DMS53 (cell line): ENCODE measurements at places on chromosomes 7 and 10.

DNA sequence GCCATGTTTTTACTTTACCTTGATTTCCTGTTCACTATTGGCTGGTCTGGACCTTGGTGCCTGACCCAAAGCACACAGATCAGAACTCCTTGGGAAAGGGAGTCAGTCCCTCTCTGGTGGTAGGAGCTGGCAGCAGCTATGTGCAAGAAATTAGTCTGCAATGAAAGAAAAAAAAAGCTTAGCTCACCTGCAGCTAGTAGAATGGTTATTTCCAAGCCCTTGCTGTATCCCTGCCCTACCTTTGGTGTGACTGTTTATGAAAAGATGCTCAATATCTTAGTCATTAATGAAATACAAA, 68.1 kb upstream of the PAPSS2 start:
- DNase-seq: no peak

DNA sequence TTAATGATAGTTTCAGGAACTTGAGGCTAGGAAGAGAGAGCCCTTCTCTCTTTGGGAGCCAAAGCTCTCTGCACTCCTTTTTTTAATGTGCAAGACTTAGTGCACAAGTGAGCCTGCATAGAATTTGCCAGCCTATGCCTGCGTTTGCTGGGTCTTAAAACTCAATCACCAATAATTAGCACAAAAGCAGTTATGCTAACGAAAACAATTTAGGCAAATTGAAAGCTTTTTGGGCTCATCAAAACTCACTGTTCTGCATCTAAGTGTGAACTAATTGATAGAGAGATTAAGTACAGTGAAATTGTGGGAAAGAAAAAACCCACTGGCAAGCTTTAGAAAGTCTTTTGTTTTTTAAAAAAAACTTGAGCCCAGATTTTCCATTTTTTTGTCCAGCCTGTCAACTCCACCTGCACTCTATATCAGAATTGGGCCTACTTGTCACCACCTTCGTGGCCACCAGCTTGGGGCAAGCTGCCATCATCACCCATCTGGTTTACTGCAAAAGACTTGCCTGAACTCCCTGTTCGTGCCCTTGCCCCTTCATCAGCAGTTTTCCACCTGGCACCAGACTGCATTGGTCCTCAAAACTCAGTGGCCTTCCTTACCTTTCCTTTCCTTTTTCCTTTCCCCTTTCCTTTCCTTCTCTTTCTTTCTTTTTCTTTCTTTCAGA, 37.8 kb downstream of the CRHR2 start:
- no peak for DNase-seq

DNA sequence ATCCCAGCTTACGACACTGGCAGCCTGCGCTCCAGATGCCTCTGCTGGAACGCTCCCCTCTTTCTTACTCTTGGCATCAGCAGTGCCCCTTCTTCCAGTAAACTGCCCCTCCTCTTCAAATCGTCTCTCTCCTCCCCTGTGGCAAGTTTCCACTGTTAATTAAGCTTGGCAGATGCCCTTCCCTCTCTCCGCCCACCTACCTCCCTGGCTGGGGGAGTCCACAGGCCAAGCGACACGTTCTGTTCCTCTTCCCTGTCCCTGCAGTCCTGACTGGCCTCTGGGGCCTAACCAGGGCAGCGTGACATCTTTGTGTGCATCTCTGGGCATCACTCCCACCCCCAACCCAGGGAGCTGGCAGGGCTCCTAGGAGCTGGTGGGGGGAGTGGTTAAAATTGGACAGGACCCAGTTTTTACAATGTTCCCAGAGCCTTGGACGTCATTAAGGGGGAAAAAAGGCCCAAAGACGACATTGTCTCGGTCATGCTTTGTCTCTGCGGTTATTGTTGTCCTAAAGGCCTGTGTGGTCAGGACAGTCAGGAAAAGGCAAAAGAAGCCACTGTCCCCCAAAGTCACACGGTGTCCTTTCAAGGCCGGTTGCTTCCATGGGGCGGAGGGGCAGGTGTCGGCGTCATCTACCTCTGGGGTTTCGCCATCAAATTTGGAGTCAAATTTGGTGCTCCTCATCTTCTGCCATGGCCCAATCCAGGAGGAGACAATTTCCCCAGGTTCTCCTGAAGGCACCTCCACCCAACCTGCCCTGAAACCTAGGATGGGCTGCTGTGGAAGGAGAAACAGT, 54.2 kb downstream of the DLG5 start:
- no peak for DNase-seq

GRCh38 chr7:157502701-157503111, 165.9 kb downstream of the DNAJB6 start:
- no peak for DNase-seq

DNA sequence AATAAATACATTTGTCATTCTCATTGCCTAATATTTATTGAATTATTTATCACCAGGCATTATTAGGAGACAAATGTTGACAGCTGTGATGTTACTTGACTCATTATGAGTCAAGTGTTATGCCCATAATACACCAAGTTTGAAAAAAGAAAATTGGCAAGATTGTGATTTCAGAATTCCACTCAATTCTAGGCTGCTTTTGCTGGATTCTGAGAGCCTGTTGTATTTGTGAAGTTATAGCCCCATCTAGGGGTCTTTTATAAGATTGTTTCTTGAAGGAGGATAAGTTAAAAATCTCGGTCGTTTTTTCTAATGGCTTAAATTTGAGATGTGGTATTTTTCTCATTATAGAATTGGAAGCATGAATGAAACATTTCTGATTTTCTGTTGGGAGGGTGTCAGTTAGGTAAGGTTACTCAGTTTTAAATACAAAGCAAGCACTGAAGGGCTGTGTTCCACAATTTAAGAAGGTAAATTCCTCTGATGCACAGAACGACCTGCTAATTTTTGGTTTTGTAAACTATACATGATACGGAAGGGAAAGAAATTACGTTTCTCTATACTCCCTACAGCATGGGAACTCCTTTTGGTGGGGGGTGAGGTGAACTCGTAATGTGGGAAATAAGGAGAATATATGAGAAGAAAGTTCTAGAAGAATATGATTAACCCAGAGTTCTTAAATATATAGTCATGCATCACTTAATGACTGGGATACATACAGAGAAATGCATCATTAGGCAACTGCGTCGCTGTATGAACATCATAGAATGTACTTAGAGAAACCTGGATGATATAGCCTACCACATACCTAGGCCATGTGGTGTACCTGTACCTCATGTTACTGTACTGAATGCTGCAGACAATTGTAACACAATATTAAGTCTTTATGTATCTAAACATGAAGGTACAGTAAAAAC, 2.6 kb downstream of the STK31 start:
- DNase-seq: peak; percentile 86

- peak; percentile 80 for DNase-seq
Observed at GRCh38 chr7:157490465-157490912, 153.7 kb downstream of the DNAJB6 start.

- DNase-seq: no peak
Observed at GRCh38 chr10:67107670-67108069, 181.8 kb downstream of the LRRTM3 start.

DNA sequence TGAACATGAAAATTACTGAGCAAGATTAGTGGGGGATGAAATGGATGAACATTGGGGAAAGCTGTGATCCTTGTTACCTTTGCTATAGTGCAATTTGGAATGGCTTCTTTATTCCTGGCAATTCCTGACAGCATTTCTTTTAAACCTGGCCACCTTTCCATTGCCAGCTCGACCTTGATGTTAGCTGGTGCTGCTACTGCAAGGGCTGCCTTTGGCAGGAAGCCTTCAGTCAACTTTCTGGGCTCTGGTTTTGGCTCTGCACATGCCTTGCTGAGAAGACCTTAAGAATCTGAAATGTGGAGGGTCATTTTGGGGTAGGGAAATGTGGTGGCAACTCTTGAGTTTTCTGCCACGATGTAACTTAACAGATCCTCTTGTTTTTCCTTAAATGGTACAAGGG, 64.7 kb downstream of the KAT6B start:
- DNase-seq: no peak

DNA sequence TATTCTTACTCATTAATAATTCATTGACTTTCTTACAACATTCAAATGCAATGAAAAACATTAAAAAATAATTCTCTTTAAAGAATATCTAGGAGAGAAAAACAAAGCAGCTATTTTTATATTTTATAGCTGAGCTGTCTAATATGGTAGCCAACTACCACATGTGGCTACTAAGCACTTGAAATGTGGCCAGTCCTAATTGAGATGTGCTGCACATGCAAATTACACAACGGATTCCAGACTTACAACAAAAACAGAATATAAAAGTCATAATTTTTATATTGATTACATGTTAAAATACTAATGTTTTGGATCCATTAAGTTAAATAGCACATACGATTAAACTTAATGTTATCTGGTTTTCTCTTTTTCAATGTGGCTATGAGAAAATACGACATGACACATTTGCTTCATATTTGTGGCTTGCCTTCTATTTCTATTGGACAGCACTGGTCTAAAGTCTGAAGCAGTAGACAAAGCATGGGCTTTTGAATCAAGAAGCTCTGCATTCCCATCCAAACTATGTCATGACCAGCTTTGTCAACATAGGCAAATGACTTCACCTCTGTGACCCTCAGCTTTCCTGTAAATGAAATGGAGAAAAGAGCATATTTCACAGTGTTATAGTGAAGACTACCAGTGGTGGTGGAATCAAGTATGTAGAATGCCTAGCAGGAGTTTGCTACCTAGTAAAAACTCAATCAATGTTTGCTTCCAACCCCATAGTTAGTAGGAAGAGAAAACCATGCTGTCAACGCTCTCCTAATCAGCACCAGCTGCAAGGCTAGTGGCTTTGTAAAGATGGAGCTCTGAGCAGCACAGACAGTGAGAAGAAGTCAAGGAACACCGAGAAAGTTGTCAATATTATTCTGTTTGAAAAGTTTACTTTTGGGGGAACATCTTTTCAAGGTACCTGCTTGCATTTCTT, 37.1 kb upstream of the GDF10 start:
- peak; percentile 57 for DNase-seq

GRCh38 chr7:55325371-55325792, 39.8 kb upstream of the LANCL2 start:
- DNase-seq: no peak

DNA sequence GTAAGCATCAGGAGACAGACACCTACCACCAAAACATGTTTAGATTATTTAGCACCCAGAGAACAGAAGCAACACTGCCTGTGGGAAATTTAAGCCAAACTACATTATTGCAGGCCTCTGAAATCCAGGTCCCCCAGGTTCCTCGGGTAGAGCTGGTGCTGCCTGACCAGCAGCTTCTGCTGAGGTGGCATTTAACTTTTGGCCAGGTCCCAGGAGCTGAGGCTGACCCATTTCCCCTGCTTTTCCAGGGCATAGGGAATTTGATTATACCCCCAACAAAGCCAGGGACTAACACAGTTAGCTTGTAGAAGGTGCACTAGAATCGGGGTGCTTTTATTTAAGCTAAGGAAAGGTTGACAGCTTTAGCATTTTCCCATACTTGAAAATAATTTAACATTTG, 4.7 kb downstream of the LRRC4 start:
- DNase-seq: no peak

DNA sequence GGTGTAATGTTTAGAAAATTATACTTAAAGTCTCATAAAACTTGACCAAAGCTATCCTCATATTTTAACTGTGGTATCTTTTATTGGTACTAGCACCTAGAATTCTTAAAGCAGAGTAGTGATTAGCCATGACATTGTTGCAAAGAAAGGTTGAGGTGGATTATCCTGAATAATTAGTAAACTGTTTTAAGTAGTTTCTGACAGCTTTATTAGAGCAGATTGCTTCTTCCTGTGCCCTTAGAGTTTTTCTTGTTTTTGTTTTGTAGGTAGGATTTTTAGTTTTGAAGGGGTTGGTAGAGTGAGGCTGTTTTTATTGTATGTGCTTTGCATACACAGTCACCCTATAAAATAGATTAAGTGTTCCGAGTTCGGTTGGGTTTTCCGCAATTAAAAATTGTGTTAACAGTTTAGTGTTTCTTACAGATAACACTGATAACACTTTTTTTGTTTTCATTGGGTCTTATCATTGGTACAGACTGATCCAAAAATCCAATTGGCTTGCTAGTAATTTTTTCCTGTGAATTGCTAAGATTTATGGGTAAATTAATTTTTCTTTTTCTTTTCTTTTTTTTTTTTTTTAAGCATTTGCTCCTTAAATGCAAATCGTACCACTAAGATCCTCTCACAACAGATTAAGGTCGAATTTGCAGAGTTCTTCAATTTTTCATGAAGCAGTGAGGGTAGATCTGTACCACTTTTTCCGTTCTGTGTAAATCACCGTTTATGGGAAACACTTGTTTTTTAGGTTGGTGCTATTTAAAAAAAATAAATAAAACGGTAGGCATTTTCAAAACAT, 2.1 kb upstream of the PBLD start:
- no peak for DNase-seq

DNA sequence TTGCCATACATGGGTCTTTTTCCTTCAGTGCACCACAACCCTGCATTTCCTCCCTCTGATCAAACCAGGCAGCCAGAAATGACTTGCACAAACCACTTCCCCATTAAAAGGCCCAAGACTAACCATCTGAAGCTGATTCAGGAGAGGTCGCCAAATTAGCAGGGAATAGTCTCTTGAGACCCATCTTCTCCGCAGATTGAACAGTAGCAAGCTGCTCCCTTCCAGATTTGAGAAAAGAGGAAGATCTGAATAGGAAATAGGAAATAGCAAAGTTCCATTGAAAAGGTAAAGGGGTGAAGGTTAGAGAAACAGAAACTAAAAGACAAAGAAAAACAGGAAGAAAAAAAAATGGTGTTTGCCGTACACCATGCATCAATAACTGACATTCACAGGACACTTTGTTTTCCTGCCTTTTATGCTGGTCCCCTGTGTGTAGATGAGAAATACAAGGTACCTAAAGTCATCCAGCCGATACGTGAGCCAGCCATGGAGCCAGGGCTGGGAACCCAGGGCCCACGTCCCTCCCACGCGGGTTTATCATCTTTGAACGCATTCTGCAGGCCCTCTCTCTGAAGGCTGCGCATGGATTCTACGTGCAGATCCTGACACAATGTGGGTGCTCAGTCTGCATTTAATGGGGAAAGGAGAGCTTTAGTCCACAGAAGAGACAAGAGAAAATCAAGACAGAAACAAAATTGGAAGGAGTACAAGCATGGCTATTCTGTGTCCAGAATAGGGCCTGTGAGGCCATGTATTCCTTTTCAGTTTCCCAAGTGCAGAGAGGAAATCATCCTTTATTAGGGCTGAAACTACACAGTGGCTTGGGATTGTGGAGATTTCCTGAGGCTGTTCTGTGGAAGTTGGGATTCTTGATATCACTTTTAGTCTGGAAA, 268.4 kb upstream of the NPVF start:
- DNase-seq: no peak

DNA sequence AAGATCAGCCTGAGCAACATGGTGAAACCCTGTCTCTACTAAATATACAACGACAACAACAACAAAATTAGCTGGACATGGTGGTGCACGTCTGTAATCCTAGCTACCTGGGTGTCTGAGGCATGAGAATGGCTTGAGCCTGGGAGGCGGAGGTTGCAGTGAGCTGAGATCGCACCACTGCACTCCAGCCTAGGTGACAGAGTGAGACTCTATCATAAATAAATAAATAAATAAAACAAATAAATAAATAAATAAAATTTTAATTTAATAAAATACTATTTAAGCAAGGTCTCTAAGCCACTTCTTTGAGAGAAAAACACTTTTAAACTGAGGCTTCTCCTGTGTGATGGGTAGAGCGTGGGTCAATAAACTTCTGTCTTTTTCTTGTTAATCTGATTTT, 38.3 kb downstream of the MICU1 start:
- DNase-seq: no peak

GRCh38 chr10:10831085-10831484, 186.6 kb upstream of the CELF2 start:
- DNase-seq: no peak
